ENCODE measurements at places on chromosomes 11 and 22.

- DNase-seq = peak; percentile 77
Observed at GRCh38 chr11:1652771-1653540, 23.4 kb downstream of the KRTAP5-5 start.

DNA sequence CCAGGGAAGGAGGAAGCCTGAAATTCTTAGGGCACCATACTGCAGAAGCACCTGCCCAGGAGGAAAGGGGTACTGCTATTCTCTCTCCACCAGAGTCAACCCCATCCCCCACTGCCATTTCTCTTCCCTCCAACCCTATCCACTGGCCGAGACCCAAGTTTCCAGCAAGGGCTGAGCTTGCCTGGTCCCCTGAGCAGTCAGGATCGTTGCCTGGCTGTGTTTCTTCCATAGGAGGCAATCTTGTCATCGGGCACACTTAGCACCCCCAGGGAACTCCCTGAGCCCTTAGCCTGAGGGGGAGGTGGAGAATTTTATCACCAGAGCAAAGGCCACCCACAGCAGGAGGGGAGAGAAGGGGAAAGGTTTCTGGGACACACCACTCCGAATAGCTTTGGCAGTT is 115.8 kb upstream of the NECTIN1 start:
- no peak for DNase-seq

DNA sequence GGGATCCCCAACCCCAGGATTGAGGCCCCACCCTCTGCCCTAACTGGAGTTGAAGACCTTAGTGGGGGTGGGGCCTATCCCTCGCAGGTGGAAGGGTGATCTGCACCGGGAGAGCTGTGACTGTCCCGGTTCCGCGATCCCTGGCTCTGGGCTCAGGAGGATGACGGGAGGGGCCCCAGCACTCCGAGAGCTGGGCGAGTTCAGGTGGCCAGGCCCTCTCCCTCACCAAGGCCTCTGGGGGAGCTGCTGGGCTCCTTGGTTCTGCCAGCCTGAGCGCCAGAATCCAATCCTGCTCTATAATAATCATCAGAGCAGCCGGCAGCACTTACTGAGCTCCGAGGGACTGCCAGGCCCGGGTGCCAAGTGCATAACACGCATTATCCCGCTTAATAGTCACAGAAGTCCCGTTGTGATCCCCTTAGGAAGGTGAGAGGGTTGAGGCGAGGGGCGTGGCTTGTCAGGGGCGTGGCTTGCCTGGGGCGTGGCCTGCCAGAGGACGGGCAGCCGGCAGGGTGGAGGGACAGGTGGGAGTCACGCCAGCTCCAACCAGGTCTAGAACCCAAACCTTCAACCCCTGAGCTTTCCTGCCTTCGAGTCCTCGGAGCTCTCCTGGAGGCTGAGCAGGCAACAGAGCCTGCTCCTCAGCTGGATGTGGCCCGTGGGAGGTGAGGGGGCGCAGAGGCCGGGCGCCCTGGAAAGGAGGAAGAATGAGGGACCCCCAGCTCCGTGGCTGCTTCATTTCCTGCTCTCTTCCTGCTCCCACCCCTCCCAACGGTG is 7.3 kb upstream of the SYT7 start:
- peak; percentile 56 for DNase-seq

DNA sequence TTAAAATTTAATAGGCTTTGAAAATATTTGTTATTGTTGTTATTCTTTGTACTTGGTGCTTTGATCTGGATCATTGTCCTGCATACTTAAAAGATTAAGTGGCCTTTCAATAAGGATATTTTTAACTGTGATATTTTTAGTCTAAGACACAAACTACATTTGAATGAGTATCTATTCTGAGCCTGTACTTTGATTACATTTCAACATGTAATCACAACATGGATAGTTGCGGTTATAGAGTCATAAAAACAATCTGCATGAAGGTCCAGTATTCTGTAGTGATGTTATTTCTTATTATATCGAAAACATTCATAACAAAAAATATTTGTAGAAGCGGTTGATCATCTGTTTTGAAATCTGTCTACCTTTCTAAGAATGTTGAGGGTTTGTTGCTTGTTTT is 58.6 kb downstream of the HIPK3 start:
- DNase-seq = no peak

GRCh38 chr11:1749395-1750351 is 722 bp downstream of the IFITM10 start:
- DNase-seq = no peak

GRCh38 chr22:17570851-17571631 is 7.7 kb downstream of the SLC25A18 start:
- DNase-seq = no peak

DNA sequence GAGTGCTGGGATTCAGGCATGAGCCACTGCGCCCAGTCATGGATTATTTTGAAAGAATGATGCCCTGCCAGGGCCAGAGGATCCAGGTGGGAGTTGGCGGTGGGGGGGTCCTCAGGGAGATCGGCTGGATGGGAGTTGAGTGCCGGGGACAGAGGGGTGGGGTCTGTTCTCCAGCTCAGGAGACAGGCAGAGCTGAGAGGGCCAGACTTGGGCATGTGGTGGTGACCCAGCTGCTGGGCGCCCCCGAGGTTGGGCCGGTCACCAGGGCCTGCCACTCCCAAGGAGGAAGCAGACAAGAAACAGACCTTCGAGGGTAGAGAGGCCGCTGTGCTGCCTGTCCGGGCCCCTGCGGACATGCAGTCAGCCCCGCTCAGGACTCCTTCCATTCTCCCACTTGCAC is 11.8 kb upstream of the PRODH start:
- DNase-seq = no peak

DNA sequence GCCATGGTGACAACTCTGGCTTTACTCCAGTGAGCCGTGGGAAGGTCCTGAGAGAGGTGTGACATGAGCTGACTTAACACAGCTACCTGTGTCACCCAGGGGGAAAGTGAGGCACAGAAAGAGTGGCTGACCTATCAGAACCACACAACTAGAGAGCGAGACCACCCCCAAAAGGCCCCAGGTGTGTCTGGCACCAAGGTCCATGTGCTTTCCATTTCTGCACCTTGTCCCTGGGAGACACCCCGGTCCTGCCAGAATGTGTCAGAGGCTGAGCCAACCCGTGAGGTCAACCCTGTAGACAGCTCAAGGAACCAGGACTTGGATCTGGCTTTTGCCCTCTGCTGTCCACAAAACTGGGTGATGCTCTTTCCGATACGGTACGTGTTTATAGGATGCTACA is 9.8 kb downstream of the MAFF start:
- DNase-seq = no peak

DNA sequence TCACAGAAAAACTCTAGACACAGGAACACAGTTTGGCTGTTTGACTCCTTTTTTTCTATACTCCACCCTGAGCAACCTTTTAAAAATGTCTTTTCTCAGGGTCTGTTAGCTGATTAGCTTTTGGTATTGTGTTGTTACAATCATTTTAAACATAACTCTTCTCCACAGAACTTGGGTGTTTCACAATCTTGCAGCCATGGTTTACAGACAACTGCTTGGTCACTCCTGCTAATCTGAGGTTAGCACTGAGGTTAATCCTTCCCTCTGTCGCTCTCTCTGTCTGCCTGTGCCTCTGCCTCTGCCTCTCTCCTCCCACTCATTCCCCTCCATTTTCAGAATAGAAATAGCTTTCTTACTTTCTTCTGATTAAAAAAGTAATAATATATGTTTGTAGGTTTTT is 62.4 kb upstream of the ZBED5 start:
- no peak for DNase-seq

DNA sequence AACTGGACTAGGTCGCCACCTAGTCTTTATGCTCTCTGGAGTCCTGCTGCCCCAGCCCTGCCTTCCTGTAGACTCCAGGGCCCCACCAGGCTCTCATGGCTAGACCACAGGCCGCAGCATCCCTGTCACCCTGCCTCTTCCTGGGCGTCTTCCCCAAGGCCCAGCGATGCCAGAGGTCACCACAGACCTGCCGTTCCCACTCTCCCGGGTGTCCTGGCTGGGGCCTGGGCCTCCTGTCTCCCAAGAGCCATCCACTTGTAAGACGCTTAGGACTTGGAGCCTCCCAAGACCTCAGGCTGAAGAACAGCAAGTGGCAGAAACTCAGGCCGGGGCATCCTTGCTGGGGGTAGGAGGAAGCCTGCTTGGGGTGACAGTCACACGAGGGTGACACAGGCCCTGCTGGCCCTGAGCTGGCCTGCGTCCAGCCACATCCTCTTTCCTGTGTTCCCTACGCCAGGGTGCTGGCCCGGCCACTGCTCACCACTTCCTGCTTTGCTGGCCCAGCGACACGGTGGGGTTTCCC is 2.0 kb upstream of the TCIRG1 start:
- peak; percentile 34 for DNase-seq

GRCh38 chr11:10784232-10785145 is 24.2 kb downstream of the EIF4G2 start:
- DNase-seq = no peak

DNA sequence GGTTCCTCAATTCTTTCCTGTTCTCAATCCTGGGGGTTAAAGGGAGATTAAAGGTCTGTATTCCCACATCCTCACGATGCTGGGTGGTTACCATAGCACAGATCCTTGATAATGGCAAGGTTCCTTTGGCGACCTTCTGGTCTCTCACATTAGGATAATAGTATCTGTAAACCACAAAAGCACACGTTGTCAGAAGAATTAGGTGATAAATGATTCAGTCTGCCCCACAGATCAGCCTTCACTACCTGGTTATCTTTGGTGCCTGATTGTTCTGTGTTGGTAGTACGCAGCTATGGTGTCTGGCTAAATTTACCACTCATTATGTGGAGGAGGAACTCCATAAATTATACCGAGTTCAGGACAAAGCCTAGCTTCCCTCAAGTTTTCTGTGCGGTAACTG is 78.4 kb downstream of the C2CD3 start:
- no peak for DNase-seq

DNA sequence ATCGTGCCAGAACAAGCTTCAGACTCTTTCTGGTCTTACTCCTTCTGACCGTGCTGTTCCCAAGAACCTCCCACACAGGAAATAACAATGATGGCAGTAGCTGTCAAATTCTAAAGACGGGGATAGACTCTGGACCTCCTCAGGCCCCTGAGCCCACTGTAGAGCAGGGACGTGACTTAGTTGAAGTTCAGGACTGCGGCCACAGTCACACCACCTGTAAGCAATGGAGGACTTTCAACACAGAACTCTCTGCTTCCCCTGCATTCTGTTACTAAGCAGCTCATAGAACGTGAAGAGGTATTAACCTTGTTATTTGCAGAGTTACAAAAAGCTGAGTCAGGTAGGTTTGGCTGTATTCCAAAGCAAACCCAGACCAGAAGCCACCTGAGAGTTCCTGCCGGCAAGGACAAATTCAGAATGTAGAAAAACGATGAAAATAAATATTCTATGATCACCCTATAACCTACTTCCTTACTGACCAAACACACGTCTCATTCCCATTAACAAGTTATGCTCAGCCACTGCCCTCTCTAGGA is 12.7 kb downstream of the TMEM45B start:
- no peak for DNase-seq

GRCh38 chr11:115672412-115672811 is 168.2 kb upstream of the CADM1 start:
- DNase-seq = no peak

DNA sequence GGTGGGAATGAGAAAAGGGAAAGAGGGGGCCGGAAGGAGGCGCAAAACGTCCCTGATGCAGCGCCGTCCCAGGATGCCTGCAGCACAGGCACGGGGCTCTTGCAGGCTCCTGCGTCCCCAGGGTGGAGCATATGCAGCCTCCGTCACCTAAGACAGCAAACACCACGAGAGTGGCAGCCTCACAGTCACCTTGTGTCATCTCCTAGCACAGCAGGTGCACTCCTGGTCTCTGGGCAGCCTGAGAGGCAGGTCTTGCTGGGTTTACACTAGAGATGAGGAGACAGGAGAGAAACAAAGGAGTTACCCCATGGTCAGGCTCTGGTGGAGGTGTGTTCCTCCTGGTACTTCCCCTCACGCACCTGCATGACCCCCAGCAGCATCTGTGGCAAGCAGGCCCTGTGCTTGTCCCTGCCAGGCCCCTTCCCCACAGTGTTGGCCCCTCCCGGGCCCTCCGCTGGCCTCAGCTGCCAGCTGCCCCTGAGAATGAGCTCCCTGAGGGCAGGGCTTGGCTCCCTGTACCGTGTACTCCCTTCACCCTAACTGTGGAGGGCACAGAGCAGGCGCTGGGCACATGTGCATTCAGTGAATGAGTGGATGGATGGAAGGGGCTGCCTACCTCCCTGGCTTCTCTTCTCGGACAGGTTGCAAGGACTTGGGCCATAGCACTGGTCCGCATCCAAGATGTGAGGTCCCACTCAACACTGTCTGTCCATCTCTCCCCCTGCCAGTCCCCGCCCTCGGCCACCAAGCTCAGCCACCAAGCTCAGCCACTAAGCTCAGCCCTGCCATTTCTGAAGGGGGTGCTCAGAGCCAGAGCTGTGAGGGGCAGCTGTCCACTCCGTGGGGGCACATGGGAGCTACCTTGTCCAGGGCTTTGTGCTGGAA is 988.6 kb downstream of the BRD1 start:
- DNase-seq = no peak

DNA sequence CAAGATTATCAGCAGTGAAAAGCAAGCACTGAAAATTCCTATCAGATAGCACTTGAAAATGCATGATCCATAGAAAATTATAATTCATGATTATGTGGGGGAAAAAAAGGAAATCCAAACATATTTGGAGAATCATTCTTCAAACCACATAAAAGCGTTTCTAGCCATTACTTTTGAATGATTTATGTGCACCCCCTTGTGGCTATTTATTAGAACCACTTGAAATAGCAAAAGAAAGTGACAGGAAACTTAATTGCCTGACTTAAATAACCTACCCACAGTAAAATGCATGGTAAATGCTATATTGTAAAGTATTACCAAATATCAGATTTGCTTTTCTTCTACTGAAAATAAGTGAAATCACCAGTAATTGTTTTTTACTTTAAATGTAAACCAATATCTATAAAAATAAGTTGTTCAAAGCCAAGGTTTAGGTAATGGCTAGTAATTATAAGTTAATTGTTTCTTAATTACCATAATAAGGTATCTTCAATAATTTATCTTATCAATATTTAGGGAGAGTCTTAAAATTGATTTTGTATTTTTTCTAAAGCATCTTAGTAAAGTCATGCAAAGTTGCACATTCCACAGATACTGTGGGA is 168.5 kb downstream of the ARHGAP42 start:
- no peak for DNase-seq

Data from CD4-positive, alpha-beta T cell treated with Interleukin-1 beta for 1 hour (primary cell).